ENCODE measurements at places on chromosomes 4 and X. TPM values are rescaled to one million over a fixed set of nuclear protein-coding genes. Genes with fewer than 3 reads are reported as not detected.
A peak's percentile ranks its signal among the peaks of the same experiment; 100 is the strongest.

Gene SSR4
- 352 TPM for polyA plus RNA-seq

Gene BTK
- 0.68 TPM for polyA plus RNA-seq

Gene RPA4
- polyA plus RNA-seq = 1.0 TPM

Gene TCEAL3
- 31.1 TPM for polyA plus RNA-seq

Gene RGN
- polyA plus RNA-seq = 5.9 TPM

GRCh38 chrX:34437586-34437985 lies 219.5 kb downstream of the TMEM47 start:
- no peak for DNase-seq

Gene UGT2B10
- not detected for polyA plus RNA-seq

DNA sequence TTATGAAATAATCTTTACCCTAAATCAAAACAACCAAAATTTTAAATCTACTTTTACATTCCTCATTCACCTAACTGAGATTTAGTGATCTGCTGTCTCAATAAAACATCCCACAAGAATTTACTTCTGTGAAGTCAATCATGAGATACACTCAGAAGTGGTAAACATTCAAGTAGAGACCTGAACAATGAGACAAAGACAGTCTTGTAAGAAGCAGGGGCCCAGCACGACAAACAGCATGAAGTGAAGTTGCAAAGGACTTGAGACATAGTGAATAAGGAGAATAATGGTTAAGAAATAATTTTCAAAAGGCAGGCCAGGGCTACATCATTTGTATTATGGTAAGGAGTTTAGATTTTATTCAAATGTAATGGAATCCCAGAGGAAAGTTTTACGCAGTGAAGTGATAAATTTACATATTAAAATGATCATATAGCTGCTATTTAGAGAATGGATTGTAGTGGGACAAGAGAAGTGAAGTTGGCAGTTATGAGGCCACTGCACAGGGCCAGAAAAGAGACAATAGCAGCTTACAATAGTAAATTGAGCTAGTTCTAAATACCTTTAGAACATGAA lies 101.9 kb downstream of the MAB21L2 start:
- DNase-seq = peak; percentile 31

Gene CT47B1
- polyA plus RNA-seq = not detected

Gene HERC5
- 22.8 TPM for polyA plus RNA-seq

- no peak for DNase-seq
These were observed 58.6 kb downstream of the FUNDC1 start for GRCh38 chrX:44483965-44484606.

- DNase-seq = no peak
These were observed 37.5 kb upstream of the IL21 start for GRCh38 chr4:122658377-122658776.

- DNase-seq = no peak
These were observed 1.3 kb upstream of the FAT1 start for GRCh38 chr4:186724864-186725468.

Gene MAP3K15
- polyA plus RNA-seq = 0.45 TPM

- DNase-seq = no peak
These were observed 68.4 kb upstream of the SCML1 start for GRCh38 chrX:17668929-17669328.

GRCh38 chrX:11770320-11770719 lies 12.3 kb downstream of the MSL3 start:
- peak; percentile 59 for DNase-seq

Gene SCLT1
- 15.1 TPM for polyA plus RNA-seq

- peak; percentile 75 for DNase-seq
These were observed 5.3 kb downstream of the CRMP1 start for GRCh38 chr4:5887361-5888221.

Gene HOPX
- polyA plus RNA-seq = not detected

GRCh38 chr4:38181286-38181685 lies 221.1 kb downstream of the PTTG2 start:
- no peak for DNase-seq

Gene CLDN2
- not detected for polyA plus RNA-seq

Gene STAP1
- polyA plus RNA-seq = not detected

Gene STOX2
- 20.6 TPM for polyA plus RNA-seq

GRCh38 chr4:36492590-36492989 lies 211.2 kb downstream of the DTHD1 start:
- DNase-seq = no peak

DNA sequence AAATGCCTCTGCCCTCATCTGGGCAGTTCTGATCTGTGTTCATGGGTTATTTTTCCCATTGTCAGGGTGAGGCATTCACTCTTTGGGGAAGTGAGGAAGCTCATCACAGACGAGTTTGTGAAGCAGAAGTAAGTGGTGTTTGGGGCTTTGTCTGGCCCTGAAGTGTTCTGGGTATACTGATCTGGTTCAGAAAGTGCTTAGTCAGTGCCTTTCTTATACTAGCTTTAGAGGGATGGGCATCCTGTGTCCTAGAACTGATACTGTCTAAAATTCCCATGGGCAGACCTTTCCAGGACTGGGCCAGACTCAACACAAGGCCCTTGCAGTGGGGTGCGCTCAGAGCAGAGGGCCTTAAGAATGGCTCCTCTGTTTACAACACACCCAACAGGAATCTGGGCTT lies 6.4 kb downstream of the TRO start:
- DNase-seq = no peak

Gene CT45A2
- not detected for polyA plus RNA-seq

DNA sequence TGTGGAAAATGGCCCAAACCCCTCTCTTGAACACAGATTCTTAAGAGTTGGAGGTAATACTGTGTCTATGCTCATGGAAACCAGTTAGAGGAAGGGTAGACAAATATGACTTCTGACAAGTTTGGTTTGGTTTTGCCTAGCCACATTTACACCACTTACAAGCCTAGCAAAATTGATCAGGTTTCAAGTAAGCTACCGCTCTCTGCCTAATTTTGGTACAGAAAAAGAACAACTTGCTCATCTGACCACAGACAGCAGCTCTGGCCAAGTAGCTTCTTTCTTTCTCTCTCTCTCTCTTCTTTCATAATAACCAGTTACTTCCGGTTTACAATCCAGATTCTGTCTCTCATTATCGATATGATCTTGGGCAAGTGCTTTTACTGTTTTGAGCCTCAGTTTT lies 260.0 kb downstream of the GLUD2 start:
- no peak for DNase-seq

Gene RPL10
- polyA plus RNA-seq = 1,696 TPM

Gene DMD
- 4.5 TPM for polyA plus RNA-seq

GRCh38 chr4:16026160-16026761 lies 57.6 kb downstream of the PROM1 start:
- peak; percentile 86 for DNase-seq

DNA sequence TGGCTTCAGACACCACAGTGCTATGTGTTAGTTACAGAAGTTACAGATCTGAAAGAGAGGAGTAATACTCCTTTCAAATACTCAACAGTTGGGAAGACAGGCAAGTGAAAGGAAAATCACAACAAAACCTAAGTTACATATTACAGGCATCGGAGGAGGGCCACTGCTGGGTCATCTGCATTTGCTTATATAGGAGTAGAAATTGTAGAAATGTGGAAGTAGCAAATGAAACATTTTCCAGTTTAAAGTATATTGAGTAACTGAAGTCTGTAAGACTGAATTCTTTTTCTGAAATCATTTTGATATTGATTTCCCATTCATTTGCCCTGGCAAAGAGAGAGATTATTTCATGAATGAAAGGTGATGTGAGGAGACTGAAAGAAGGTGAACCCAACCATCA lies 201.7 kb downstream of the SPRY1 start:
- no peak for DNase-seq

GRCh38 chr4:139863531-139863930 lies 197.9 kb downstream of the MGST2 start:
- DNase-seq = no peak

GRCh38 chr4:183808097-183808456 lies 97.0 kb upstream of the STOX2 start:
- peak; percentile 37 for DNase-seq

- no peak for DNase-seq
These were observed 31.4 kb upstream of the SLC25A31 start for GRCh38 chr4:127698789-127699200.

- peak; percentile 63 for DNase-seq
These were observed 114.7 kb downstream of the TRAPPC11 start for GRCh38 chr4:183773790-183774189.

Gene DUSP21
- not detected for polyA plus RNA-seq

DNA sequence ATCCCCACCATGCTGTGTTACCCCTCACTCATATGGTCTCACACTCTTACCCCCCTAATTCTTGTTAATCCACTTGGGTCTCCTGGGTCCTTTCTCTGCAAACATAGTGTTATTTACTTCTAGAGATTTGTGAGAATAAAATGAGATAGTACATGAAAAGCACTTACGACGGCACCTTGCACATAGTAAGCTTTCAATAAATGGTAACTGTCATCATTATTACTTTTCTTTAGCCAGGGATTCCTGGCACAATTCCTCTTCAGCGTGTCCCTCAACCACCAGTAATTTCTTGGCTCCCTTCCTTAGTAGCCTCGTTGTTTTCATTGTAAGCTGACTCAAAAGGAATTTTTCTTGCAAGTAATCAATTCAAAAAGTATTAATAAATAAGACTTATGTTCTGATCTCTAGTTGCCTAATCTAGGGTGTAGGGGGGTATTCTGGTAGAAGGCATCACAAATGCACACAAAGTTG lies 30.1 kb upstream of the RBMX start:
- no peak for DNase-seq

DNA sequence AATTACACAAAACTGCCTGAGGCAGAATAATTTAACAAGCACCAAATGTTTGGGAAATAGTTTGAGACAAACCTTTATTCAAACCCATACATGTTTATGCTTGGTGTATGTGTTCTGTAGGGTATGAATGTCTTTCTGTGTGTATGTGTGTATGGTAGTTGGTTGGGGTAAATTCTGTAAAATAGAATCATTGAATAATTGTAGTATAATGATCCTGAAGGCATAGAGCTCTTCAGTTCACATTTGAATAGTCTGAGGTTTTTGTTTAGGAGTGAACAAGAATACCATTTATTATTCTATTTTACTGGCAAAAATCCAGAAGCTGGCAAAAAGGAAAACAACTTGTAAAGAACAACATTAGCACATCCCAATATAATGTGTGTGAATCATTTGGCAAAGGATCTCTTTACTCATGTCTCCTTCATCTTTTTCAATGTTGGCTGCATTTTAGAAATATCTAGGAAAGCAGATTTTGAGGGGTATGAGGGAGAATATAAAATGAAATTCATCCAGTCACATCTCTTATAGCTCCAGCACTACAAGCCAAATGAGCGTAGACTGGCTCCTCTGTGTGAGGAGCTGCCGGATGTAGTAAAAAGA lies 360.0 kb downstream of the CHIC1 start:
- no peak for DNase-seq

Gene TMEM35A
- 4.2 TPM for polyA plus RNA-seq

- no peak for DNase-seq
These were observed 117.8 kb upstream of the NOCT start for GRCh38 chr4:138897811-138898226.

- no peak for DNase-seq
These were observed 45.0 kb downstream of the ETDC start for GRCh38 chrX:135354288-135354687.

GRCh38 chr4:37555322-37555721 lies 130.9 kb downstream of the RELL1 start:
- DNase-seq = no peak

Gene NPNT
- 1.9 TPM for polyA plus RNA-seq

GRCh38 chr4:2793586-2794485 lies 951 bp downstream of the SH3BP2 start:
- peak; percentile 58 for DNase-seq

Gene NAT8L
- polyA plus RNA-seq = 1.6 TPM

GRCh38 chrX:138791551-138791950 lies 80.0 kb upstream of the FGF13 start:
- DNase-seq = no peak
